ENCODE measurements at places on chromosomes 5 and 9. TPM values are rescaled to one million over a fixed set of nuclear protein-coding genes. Genes with fewer than 3 reads are reported as not detected.

The FNIP1 gene
- 15.7 TPM for total RNA-seq

The DENND4C gene
- 12.8 TPM for total RNA-seq

- DNase-seq = no peak
These were observed 21.7 kb upstream of the SPINK7 start for GRCh38 chr5:148290271-148291195.

GRCh38 chr5:168646335-168646734 lies 67.2 kb upstream of the PANK3 start:
- DNase-seq = no peak

The FRRS1L gene
- total RNA-seq = not detected

The BAAT gene
- total RNA-seq = 0.10 TPM

The ANXA6 gene
- total RNA-seq = 417 TPM

DNA sequence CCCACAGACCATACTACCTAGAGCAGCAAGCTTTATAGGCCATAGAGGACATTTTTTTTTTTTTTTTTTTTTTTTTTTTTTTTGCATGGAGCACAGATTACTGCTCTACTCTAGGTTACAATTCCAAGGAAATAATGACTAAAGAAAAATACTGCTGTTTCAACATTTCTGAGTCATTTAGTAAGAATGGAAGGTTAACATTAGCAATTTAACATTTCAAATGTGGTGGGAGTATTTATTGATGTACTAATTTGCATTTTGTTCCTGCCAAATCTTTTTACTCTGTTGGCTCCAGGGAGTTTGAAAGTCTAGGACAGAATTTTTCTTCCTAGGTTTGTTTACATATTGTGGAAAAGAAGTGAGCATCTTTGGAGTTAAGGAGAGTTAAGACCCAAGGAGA lies 142.1 kb upstream of the CCDC152 start:
- DNase-seq = no peak

DNA sequence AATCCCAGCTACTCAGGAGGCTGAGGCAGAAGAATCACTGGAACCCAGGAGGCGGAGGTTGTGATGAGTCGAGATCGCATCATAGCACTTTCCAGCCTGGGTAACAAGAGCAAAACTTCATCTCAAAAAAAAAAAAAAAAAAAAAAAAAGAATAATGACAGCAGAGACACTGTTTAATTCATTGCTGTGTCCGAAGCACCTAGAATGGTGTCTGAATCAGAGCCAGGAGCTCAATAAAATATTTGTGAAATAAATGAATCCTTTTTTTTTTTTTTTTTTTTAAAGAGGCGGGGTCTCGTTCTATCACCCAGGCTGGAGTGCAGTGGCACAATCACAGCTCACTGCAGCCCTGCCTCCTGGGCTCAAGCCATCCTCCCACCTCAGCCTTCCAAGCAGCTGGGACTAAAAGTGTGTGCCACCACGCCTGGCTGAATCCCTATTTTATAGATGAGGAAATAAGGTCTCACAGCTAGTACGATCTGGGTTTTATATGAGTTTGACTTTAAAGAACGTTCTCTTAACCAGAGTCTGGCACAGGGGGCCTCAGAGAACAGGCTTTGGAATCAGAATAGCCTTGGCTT lies 47.8 kb downstream of the THOC3 start:
- DNase-seq = no peak

GRCh38 chr5:170785416-170785815 lies 1.9 kb downstream of the GABRP start:
- DNase-seq = no peak

GRCh38 chr5:160390787-160391696 lies 8.8 kb downstream of the FAM200C start:
- no peak for DNase-seq

- DNase-seq = no peak
These were observed 20.3 kb downstream of the SLC36A3 start for GRCh38 chr5:151283120-151283825.

The OTULINL gene
- 27.3 TPM for total RNA-seq

DNA sequence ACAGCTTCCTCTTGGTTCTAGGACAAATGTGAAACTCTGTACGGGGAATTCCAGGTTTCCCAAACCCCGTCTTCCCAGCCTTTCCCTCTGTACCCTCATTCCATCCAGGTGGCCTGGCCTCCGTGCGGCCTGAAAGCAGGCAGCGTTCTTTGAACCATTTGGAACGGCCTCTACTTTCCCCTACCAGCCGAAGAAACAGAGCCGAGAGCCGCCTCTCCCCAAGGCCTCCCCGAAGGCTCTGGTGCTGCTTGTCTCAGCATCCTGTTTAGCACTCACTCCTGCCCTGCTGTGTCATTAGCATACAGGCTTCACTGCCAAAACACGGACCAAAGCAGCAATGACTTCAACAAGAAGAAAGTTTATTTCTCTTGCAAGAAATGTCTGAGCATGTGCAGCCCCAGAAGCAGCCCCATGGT lies 137.7 kb downstream of the HSD17B3 start:
- no peak for DNase-seq

- no peak for DNase-seq
These were observed 17.6 kb upstream of the MARCHF6 start for GRCh38 chr5:10335711-10336470.

DNA sequence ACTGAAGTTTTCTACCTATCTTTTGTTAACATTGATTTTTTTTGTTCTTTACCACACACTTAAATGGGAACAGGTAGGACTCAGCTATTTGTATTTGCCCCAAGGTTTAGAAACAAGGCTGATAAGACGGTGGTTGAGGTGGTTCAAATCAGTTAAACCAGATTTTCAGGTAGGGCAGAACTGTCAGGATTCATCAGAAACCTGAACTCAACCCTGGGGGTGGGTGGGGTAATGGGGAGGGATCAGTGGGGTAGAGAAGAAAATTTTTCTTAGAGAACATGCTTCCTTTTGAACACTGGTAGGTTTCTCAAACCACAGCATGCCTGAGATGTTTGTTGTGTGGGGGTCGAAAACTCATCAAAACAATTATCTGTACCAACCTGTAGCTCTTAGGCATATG lies 113.0 kb downstream of the BASP1 start:
- no peak for DNase-seq

- no peak for DNase-seq
These were observed 8.9 kb downstream of the UBE2QL1 start for GRCh38 chr5:6457592-6457991.

GRCh38 chr5:135851915-135852845 lies 17.7 kb downstream of the SLC25A48 start:
- no peak for DNase-seq

The SLC6A18 gene
- total RNA-seq = not detected

The ST8SIA4 gene
- total RNA-seq = 17.3 TPM

The MAST4 gene
- 9.8 TPM for total RNA-seq

The FBXO10 gene
- total RNA-seq = 1.9 TPM

DNA sequence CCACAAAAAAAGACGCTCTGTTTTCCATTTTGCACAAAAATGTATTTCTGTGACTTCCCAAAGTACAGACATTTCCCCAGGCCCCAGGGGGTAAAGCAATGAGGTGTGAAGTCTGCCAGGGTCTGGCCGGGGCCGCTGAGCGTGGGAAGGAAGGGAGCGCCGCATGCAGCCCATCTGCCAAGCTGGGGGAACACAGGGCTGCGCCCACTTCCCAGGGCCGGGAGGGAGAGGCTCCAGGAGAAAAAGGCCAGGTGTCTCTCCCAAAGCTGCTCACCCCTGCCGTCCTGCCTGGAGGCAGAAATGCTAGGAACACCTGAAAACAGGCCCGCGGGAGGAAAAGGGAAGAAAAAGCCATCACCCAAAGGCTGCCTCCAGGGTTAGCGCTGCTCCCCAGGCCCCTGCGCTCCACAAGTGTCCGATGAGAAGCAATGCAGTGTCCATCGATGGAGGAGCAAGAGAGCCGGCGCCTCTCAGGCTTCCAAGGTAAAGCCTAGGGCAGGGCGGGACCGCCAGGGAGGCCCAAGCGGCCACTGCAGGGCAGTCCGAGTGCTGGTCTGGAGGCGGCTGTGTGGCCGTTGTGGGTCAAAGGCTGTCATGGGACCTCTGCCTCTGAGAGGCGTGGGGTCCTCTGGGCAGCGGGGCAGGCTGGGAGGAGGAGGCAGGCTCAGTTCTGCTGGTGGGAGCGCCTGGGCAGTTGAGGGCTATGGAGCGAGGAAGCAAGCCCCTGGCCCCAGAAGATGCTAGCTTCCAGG lies 6.0 kb upstream of the ZDHHC12 start:
- no peak for DNase-seq

DNA sequence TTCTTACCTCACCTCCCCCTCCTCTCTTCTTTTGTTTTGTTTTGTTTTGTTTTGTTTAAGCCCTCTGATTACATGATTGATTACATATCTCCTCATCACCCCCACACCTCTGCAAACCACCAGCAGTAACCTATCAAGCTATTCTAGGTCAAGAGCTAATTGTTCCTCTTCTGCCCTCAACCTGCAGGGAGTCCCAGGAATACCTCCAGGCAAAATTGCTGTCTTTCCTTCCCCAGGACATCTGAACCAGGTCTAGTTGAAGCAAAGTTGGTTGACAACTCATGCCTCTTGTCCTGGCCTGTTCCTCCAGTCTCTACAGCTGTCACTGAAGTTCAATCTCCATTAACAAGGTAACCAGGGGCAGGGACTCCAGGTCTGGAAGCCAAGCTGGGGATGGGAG lies 80.0 kb upstream of the PTGER4 start:
- no peak for DNase-seq

The AQP3 gene
- total RNA-seq = 2.3 TPM

- DNase-seq = no peak
These were observed 25.1 kb downstream of the MACROH2A1 start for GRCh38 chr5:135373736-135374515.

- DNase-seq = no peak
These were observed 544.7 kb upstream of the PTGER4 start for GRCh38 chr5:40134883-40135520.

The MED10 gene
- total RNA-seq = 59.1 TPM

The AGXT2 gene
- total RNA-seq = not detected

The PCDHA11 gene
- not detected for total RNA-seq

The C8G gene
- not detected for total RNA-seq

DNA sequence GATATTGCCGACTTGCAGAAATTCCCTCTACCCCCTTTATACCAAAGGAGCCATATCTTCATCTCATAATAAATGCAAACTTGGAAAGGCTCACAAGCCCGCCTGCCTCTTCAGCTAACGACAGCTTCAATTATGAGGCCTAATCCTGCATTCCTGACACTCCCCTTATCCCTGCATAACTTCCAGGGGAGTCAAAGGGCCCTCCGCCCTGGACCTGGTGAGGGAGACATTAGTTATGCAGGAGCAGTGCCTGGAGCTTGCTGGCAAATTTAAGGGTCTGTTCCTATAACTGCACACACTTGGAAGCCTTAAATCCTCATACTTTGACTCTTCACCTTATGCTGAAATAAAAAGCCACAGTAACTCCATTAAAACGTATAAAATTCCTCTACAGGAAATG lies 617.9 kb downstream of the BNC2 start:
- no peak for DNase-seq

DNA sequence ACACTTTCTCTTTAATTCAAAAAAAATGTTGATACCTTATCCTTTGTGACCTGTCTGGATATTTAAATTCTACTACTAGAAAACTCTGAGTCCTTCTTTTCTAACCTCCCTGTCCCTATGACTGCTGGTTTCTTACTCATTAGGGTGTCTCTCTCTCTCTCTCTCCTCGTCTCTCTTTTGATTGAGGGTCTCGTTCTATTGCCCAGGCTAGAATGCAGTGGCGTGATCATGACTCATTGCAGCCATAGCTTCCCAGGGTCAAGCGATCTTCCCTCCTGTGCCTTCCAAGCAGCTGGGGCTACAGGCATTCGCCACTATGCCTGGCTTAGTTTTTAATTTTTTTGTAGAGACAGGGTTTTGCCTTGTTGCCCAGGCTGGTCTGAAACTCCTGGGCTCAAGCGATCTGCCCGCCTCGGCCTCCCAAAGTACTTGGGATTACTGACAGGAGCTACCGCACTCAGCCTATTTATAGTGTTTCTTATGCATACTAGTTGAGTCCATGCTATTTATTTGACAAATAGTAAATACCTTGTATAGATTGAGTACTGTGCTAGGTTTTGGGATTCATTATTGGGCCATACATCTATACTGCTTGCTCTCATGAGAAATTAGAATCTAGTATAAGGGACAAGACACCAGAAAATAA lies 61.9 kb downstream of the NSD1 start:
- no peak for DNase-seq
